NCI-H526 (cell line): ENCODE measurements at places on chromosomes 16 and 17.

- no peak for DNase-seq
These were observed 2.9 kb upstream of the ZSCAN10 start for GRCh38 chr16:3101841-3102470.

- no peak for DNase-seq
These were observed 139.1 kb upstream of the CACNG3 start for GRCh38 chr16:24116989-24117388.

DNA sequence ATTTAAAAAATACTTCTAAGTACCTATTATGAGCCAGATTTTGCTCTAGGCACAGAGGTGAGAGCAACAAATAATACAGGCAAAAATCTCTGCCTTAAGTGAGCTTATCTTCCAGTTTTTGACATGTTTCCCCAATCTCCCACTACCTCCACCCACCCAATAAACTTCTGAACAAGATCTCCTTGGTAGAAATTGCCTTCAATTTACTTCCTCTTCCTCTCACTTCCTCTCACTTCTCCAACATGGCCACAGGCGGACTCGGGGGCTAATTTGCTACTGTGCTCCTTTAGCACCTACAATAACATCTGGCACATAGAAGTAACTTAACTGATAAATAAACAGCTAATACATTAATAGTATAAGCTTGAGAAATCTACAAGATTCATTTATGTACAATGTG, 82.6 kb downstream of the CACNG1 start:
- no peak for DNase-seq

- no peak for DNase-seq
These were observed 141.7 kb upstream of the ANKFN1 start for GRCh38 chr17:56011406-56012131.

- DNase-seq = no peak
These were observed 96.4 kb upstream of the SOX9 start for GRCh38 chr17:72024457-72024856.

GRCh38 chr16:51337662-51338061, 186.6 kb upstream of the SALL1 start:
- DNase-seq = no peak

GRCh38 chr16:6018848-6019489, 921.4 kb upstream of the EEF2KMT start:
- DNase-seq = no peak

- peak; percentile 40 for DNase-seq
These were observed 6.0 kb downstream of the DOC2A start for GRCh38 chr16:30004811-30005242.
